ENCODE measurements at places on chromosomes 5 and 9. TPM values are rescaled to one million over a fixed set of nuclear protein-coding genes. Genes with fewer than 3 reads are reported as not detected.

ADGRV1 gene
- total RNA-seq, result not detected

CCL27 gene
- 0.80 TPM for total RNA-seq

NRG2 gene
- not detected for total RNA-seq

DDX4 gene
- not detected for total RNA-seq

LRRC19 gene
- total RNA-seq, result not detected

DNA sequence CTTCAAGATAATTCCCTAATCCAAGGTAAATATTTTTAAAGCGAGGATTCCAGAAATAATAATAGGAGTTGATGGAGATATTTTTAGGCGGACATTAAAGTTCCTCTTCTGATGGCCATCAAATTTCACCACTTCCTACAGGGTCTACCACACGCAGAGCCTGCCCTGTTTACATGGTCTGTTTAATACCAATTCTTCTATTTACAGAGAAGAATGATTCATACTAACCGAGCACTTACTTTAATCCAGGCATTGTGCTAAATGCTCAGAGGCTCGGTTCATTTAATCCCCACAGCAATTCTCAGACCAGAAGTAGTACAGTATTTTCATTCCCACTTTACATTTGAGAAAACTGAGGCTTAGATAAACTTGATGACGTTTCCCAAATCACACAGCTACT lies 3.0 kb upstream of the ITGA1 start:
- H3K36me3 ChIP-seq, result no peaks in the 10 kb centered on the region
- H3K4me3 ChIP-seq, result no peak overlapping the region
- H3K4me1 ChIP-seq, result peaks cover 18% of the 10 kb centered on the region
- no peak overlapping the region for H3K27ac ChIP-seq

DNA sequence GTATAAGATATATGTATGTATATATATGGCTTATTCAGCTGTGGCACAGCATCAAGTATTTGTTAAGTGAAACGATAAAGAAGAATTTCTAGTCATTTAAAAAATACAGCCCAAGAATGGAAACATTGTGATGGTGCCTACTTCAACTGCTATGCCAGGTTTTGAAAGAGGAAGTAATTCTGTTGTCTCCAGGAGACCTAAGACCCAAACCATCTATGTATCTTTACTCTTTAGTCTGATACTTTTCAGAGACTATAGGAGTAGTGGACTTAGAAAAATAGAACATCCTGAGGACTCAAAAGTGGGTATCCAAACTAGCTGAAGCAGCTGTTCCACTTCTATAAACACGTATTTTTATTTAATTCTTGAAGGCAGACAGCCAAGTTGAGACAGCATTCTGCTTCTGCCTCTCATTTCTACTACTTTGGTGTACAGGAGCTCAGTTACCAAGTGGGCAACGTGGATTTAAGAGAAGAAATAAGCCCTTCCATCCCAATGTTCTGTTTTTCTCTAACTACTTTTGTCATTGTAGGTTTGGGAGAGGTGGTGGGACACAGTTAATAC lies 110.7 kb downstream of the RPS23 start:
- peaks cover 6% of the 10 kb centered on the region for H3K4me1 ChIP-seq
- no peaks in the 10 kb centered on the region for H3K27me3 ChIP-seq
- H3K36me3 ChIP-seq, result no peaks in the 10 kb centered on the region
- no peak overlapping the region for H3K4me3 ChIP-seq
- DNase-seq, result no peak
- H3K27ac ChIP-seq, result no peak overlapping the region

DNA sequence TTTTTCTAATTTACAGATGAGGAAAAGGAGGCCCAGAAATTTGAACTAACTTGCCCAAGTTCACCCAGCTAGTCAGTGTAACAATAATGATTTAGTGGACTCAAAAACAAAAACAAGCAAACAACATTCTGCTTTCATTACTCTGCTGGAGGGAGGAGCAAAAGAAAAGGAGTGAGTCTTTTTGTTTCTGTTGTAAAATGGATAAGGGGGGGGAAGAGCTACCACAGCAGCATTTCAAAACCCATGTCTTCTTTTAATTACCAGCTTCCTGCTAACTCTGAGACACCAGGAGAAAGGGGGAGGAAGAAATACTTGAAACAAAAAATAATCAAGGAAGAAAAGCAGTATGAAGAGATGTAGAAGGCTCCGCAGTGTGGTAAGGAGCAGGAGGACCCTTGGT lies 39.2 kb upstream of the EQTN start:
- no peaks in the 10 kb centered on the region for H3K36me3 ChIP-seq
- peaks cover 2% of the 10 kb centered on the region for H3K27me3 ChIP-seq
- no peak overlapping the region for H3K27ac ChIP-seq

- H3K27ac ChIP-seq, result no peak overlapping the region
- no peak overlapping the region for H3K4me3 ChIP-seq
- H3K36me3 ChIP-seq, result no peaks in the 10 kb centered on the region
- DNase-seq, result no peak
- no peaks in the 10 kb centered on the region for H3K4me1 ChIP-seq
- peaks cover 2% of the 10 kb centered on the region for H3K27me3 ChIP-seq
Observed at GRCh38 chr9:27791311-27791710, 218.0 kb upstream of the C9orf72 start.

GRCh38 chr5:84303315-84303714 lies 81.4 kb downstream of the EDIL3 start:
- H3K4me3 ChIP-seq, result no peak overlapping the region
- no peaks in the 10 kb centered on the region for H3K4me1 ChIP-seq
- no peak for DNase-seq
- no peaks in the 10 kb centered on the region for H3K36me3 ChIP-seq
- no peak overlapping the region for H3K27ac ChIP-seq
- H3K27me3 ChIP-seq, result no peaks in the 10 kb centered on the region

DNA sequence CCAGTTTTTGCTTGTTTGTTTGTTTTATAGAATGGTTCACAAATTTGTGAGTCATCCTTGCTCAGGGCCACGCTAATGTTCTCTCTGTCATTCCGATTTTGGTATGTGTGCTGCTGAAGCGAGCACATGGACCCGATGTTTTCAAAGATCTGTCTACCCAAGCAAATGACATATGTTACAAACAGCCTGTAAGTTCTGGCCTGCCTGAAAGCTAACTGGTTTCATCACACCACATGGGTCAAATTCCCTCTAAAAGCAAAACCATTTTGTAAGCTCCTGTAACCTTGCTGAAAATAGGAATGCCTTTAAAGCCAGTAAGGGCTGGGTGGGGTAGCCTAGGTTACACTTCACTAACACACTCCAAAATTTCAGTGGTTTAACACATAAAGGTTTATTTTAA lies 25.4 kb downstream of the DMRT3 start:
- peaks cover 6% of the 10 kb centered on the region for H3K27me3 ChIP-seq
- peaks cover 3% of the 10 kb centered on the region for H3K4me1 ChIP-seq
- H3K4me3 ChIP-seq, result no peak overlapping the region
- no peak for DNase-seq
- H3K27ac ChIP-seq, result no peak overlapping the region

DNA sequence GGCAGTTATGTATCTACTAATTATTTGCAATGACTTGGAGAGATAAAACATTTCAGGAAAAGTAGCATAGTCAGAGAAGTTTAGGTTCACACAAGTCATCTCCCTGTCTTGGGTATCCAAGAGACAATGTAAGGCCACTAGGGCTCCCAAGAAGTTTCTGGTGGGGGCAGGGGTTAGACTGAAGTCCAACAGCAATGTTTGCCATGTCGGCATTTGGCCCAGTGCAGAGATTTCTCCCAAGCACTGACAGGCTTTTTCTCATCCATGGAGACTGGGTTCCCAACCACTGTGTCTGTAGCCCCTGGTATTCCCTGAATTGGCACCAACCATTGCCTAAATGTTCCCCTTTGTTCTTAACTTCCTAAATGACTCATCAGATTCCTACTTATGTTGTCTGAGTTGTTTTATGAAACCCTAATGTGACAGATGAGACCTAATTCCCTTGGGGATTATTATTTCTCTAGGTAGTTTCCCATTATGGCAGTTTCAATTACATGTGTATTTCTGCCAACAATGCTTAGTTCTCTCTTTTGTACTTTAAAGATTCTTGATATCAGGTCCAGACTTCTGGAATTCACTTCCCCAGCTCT lies 103.6 kb upstream of the EGFLAM start:
- H3K36me3 ChIP-seq, result no peaks in the 10 kb centered on the region
- no peaks in the 10 kb centered on the region for H3K4me1 ChIP-seq
- H3K27ac ChIP-seq, result no peak overlapping the region
- peaks cover 4% of the 10 kb centered on the region for H3K27me3 ChIP-seq

GRCh38 chr9:134617836-134618162 lies 23.8 kb upstream of the COL5A1 start:
- H3K4me1 ChIP-seq, result no peaks in the 10 kb centered on the region
- DNase-seq, result peak; percentile 2
- H3K27me3 ChIP-seq, result peaks cover 3% of the 10 kb centered on the region
- no peak overlapping the region for H3K27ac ChIP-seq
- no peaks in the 10 kb centered on the region for H3K36me3 ChIP-seq

GRCh38 chr5:159982421-159983173 lies 26.3 kb upstream of the TTC1 start:
- DNase-seq, result no peak
- H3K27me3 ChIP-seq, result peaks cover 19% of the 10 kb centered on the region
- peaks cover 3% of the 10 kb centered on the region for H3K4me1 ChIP-seq
- H3K36me3 ChIP-seq, result no peaks in the 10 kb centered on the region

- H3K27ac ChIP-seq, result no peak overlapping the region
- no peak overlapping the region for H3K4me3 ChIP-seq
- DNase-seq, result no peak
- no peaks in the 10 kb centered on the region for H3K36me3 ChIP-seq
- no peaks in the 10 kb centered on the region for H3K4me1 ChIP-seq
- H3K27me3 ChIP-seq, result peaks cover 21% of the 10 kb centered on the region
Observed at GRCh38 chr5:585556-585955, 26.6 kb upstream of the CEP72 start.

DNA sequence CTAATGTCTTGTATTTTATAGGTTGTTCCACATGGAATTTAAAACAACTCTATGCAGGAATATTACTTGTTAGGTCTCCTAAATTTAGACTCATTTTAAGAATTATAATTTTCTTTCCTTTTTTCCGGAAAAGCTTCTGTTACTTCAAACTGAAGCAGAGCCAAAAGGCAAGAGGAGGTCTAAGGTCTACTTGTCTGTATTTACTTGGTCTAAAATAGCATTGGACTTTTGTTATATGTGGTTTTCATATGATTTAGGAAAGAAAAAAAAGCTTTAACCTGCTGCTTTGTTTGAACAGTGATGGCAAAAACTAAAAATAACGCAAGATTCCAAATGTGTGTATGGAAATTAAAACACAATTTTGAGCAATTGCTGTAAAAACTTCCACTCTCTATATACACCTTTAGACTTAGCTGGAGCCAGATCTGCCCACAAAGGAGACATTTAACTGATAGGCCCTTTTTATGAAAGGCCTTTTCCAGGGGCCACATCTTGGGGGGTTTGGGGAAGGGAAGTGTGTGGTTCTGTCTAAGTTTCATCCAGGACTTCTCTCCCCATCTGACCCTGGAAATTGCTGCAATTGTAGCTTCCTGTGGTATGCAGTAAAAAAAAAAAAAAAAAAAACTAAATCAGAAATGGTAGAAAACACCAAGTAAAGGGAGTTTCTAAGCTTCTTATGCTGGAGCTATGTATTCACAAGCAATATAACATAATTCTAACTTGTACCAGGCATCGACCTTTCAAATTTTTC lies 307.7 kb upstream of the MEF2C start:
- no peaks in the 10 kb centered on the region for H3K36me3 ChIP-seq
- no peak for DNase-seq
- no peaks in the 10 kb centered on the region for H3K27me3 ChIP-seq
- H3K4me3 ChIP-seq, result no peak overlapping the region
